Foreskin keratinocyte (primary cell): ENCODE measurements at places on chromosomes 5 and 9. TPM values are rescaled to one million over a fixed set of nuclear protein-coding genes. Genes with fewer than 3 reads are reported as not detected.

The ROPN1L gene
- 0.17 and 0.18 TPM in 2 replicates for total RNA-seq

The ENG gene
- total RNA-seq, result 3.1 TPM in 2 replicates

The GPX3 gene
- 6.9 and 13.2 TPM in 2 replicates for total RNA-seq

The GPR21 gene
- 0.25 TPM in 1 of 2 replicates, not detected in the other for total RNA-seq

The UGT3A1 gene
- not detected in 2 replicates for total RNA-seq

The C8G gene
- total RNA-seq, result 0.25 and 0.65 TPM in 2 replicates

The FOXI1 gene
- not detected in 2 replicates for total RNA-seq

The BASP1 gene
- total RNA-seq, result 83.8 and 106 TPM in 2 replicates

The PCDHGA5 gene
- total RNA-seq, result 0.03 TPM in 1 of 2 replicates, not detected in the other

The PDZD2 gene
- total RNA-seq, result 13.1 and 14.5 TPM in 2 replicates

The MOB3B gene
- 27.7 and 35.0 TPM in 2 replicates for total RNA-seq

The GBGT1 gene
- 1.7 and 3.0 TPM in 2 replicates for total RNA-seq

The DRD1 gene
- total RNA-seq, result not detected in 2 replicates

The FOXD1 gene
- 28.0 and 30.9 TPM in 2 replicates for total RNA-seq

The SGCD gene
- total RNA-seq, result not detected in 2 replicates

The GMCL2 gene
- not detected in 2 replicates for total RNA-seq

The MSX2 gene
- 2.8 and 4.0 TPM in 2 replicates for total RNA-seq

The ZCCHC7 gene
- total RNA-seq, result 15.2 and 15.5 TPM in 2 replicates

The C9orf153 gene
- total RNA-seq, result 0.28 TPM in 1 of 2 replicates, not detected in the other

The RAB3C gene
- not detected in 2 replicates for total RNA-seq

The MYMK gene
- not detected in 2 replicates for total RNA-seq

The OGN gene
- total RNA-seq, result not detected in 2 replicates

The PLAC8L1 gene
- total RNA-seq, result not detected in 2 replicates

The ASPN gene
- not detected in 2 replicates for total RNA-seq

The IL13 gene
- total RNA-seq, result not detected in 2 replicates
